ENCODE measurements at places on chromosomes 5 and 9.

DNA sequence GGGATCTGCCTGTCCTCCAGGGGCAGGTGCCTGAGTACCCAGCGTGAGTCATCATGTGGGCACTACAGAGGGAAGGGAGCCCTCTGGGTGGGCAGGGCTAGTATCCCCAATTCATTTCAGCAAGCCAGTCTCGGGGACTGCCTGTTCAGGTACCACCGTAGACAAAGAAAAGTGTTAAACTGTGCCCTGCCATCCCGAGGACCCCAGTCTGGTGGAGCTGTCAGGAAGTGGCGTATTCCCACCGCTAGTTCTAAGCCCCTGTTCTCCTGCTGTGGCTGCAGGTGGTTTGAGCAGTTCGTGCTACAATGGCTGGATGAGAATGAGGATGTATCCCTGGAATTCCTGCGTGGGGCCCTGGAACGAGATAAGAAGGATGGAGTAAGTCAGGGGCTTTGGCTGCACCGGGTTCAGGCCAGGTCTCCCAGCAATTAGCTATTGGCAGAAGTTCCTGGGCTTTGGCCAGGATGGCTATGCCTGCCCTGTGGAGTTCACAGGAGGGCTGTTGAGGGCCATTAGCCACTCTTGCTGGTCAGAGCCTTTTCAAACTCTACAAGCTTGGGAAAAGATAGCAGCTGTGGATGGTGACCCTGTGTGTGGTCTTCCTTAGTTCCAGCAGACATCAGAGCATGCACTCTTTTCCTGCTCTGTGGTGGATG, 93.2 kb upstream of the RUSC2 start:
- DNase-seq: no peak

DNA sequence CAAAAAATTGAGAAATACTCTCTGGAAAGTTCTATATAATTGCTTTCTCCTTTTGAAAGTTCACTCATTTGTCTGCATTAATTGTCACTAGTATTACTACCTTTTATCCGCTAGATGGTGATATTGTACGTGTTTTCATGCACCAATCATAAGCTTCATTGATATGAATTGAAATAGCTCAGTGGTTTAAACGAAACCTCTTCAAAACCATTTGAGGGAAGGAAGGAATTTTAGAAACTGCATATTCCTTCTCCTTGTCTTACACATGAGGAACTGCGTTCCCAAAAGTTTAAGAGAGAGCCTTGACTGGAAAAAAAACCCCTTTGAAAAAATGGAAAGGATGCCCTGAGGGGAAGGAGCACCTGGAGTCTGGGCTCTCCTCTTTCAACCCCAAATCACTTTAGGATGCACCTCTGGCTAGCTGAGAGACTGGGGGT, 98.6 kb downstream of the YTHDC2 start:
- DNase-seq: peak; percentile 55

DNA sequence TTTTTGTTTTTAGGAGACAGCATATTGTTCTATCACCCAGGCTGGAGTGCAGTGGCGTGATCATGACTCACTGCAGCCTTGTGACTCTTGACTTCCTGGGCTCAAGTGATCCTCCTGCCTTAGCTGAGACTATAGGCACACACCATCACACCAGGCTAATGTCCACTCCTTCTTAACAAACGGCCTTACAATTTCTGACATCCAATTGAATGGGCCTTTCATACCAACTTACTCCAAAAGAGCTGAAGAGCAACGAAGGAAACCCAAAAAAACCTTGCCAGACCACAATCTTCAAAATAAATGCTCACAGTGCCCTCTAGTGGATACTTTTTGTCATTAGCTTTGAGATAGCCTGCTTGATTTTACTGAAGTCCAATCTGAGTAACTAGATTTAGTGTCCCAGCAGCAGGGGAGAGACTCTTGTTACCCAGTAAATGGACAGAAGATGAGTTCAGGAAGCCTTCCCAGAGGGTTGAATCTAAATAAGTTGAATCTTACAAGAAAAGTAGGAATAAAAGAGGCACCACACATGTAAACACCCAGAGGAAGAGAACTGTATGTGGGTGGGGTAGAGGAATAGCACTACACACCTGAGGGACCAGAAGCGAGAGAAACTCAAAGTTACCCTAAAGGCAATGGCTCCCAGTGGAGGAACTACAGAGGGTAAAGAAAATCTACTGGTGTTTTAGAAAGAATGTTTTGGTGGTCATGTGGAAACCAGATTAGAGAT, 9.3 kb downstream of the ZNF622 start:
- peak; percentile 84 for DNase-seq

DNA sequence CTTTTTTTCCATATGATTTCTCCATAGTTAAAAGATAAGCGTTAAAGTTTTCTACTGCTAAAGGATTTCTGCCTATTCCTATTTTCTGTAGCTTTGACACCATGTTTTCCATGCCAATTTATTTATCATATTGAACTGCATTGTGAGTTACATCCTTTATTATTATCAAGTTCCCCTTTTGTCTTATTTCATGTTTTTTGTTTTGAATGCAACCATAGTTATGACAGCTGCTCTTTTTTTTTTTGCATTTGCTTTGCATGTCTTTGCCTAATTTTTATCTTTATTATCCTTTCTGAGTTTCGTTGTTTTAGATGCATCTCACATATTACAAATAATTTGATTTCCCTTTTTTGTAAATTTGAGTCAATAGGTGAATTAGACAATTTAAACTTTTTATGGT, 161.5 kb downstream of the DEPDC1B start:
- no peak for DNase-seq

- DNase-seq: no peak
These were observed 102.4 kb upstream of the GPR151 start for GRCh38 chr5:146618434-146618833.

DNA sequence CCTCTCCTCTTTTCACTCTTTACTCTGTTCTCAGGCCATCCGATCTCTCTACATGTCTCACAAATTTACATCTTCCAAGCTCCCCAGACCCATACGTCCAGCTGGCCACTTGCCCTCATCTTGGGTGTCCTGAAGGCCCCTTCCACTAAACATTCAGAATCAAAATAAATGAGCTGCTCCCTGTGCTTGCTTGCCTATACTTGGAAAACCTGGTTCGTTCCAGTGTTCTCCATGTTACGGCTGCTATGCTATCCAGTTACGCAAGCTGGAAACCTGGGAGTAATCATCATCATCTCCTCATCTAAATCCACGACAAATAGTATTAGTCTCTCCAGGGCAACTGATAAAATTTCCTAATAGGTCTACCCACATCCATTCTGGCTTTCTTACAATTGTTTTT, 165.0 kb upstream of the FBXL17 start:
- no peak for DNase-seq

GRCh38 chr5:72234265-72234700, 85.8 kb downstream of the MRPS27 start:
- DNase-seq: peak; percentile 77

- no peak for DNase-seq
These were observed 558.0 kb downstream of the PDE4D start for GRCh38 chr5:59335544-59335943.

GRCh38 chr5:24141046-24141445, 503.7 kb downstream of the CDH10 start:
- no peak for DNase-seq

- no peak for DNase-seq
These were observed 5.3 kb downstream of the RALGDS start for GRCh38 chr9:133115604-133116345.

DNA sequence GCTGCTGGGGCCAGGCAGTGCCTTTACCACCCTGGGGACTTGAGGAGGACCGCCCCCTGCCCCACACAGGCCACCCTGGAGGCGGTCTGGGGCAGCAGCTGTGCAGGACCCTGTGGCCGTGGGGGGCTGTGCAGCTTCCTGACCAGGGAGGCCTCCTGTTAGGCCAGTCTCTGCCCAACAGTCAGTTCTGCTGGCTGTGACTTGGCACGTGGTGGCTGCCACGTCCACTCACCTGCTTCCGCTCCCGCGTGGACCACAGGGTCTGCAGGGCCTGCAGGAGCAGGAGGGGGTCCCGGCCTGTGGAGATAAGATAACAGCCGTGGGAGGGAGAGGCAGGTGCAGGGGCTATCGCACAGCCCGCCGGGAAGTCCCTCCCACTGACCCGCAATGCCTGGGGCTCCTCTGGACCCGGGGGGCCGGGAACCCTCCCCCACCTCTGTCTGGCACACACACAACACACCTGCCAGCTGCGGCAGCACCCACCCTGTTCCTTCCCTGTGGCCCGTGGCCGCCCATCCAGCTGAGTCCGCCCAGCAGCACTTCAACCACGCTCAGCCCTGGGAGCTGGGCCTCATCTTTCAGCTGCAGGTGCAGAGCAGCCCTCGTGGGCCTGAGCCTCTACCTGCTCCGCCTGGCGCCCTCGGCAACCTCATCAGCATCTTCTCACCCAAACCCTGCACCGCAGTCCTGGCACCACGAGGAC, 39.7 kb downstream of the EXD3 start:
- DNase-seq: no peak

DNA sequence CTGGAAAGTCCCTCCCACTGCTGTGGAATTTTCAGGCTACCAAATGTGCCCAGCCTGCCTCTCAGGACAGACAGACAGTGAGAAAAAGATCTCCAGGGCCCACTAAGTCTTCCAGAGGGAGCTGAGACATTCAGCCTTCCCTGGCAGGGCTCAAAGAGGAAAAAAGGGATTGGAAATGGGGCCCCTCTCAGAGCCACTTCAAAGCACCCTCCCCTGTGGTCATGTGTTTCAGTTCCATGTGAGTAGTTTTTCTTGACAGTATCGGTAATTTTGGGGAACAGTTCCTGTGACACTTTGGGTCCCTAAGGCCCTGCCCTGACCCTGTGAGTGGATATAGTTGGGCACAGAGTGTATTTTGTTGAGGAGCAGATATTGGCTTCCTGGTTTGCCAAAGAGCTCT, 25.0 kb downstream of the LARP1 start:
- no peak for DNase-seq

- no peak for DNase-seq
These were observed 84.3 kb upstream of the SHB start for GRCh38 chr9:38153152-38153909.

- DNase-seq: no peak
These were observed 1.2 kb downstream of the N4BP3 start for GRCh38 chr5:178114325-178115135.
